ENCODE measurements at places on chromosomes 1 and 21.
A peak's percentile ranks its signal among the peaks of the same experiment; 100 is the strongest.

DNA sequence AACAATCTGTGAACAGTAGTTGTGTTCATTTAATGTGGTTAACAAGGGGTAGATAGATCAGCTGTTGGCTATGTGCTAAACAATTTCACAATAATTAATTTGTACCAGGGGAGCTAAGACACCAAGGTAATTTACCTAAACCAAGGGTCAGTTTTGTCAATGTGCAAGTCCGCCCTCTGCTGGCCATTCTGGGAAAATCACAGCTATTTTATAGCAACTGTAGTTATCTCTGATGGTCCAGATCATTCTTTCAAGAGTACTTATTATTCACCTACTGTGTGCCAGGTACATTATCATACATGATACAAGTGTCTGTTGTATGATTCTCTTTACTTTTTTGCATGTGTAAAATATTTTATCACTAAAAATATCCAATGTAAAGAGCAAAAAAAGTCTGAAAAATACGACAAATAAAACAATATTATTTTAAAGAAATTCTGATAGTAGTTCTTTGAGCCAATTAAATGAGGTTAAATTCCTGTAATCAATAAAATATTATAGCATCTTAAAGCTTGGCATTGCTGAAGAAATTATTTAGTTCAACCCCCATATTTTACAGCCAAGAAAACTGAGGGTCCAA, 312.3 kb upstream of the FAM78B start:
- DNase-seq = peak; percentile 22

DNA sequence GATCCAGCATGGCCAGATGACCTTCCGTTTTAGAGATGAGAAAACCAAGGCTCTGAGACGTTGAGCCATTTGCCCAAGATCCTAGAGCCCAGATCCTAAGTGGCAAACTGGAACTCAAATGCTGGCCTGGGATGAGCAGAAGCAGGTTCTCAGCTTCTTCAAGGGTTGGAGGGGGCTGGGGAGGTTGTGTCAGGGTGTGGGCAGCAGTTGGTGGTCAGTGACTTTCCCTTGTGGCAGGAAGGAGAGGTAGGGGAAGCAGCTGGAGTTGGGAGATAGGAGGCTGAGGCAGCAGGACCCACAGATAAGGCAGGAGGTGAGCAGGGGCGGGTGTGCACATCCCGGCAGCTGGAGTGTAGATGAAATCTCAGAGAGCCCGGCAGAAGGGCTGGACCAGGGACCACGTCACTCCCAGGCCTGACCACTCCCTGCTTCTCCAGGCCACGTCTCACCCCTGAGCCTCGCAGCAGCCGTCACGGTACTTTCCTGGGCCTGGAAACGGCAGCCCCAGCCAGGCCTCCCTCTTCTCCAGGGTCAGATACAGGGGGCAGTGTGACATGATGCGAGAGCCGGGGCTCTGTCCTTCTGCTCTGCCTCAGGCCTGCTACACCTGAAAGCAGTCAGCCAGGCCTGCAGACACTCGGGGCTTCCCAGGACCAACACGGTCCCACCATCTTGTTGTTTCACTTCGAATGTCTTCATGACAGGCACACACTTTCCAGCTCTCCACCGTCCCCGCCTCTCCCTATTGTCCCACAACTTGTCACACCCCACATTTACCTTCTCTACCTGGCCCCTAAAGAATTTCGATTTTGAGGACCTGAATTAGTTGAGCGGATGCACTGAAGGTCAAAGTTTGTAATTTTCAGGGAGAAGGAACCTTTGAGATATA, 11.5 kb upstream of the LAPTM5 start:
- no peak for DNase-seq

- DNase-seq = no peak
Observed at GRCh38 chr1:236338096-236338495, 56.0 kb upstream of the EDARADD start.

DNA sequence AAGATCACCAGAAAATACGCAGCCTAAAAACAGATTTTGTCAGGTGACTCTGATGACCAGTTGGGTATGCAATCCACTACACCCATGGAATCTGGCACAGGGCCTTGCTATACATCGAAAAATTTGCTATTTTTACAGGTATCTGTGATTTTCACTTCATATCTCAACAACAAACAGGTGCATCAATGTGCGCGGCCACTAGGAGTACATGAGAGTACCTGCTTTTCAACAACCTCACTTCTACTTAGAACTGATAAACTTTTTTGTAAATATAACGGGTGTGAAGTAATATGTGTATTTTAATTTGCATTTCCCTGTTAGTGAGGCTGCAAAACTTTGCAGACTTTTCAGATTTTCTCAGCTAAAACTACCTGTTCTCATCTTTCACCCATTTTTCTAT, 80.8 kb downstream of the SLC45A1 start:
- no peak for DNase-seq

DNA sequence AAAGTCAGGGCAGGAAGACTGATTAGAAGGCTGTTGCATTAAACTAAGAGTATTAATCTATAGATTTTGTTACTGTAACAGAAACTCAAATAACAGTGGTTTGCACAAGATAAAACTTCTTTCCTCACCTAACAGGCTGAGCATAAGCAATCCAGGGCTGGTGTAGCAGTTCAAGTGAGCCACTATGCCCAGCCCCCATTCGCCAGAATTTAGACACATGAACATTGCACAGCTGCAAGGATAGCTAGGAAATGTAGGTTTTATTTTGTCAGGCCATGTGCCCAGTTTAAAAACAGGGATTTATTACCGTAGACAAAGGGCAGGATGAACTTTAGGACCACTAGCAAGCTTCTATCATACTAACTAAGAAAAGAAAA, 19.5 kb upstream of the DOCK7 start:
- DNase-seq = no peak

DNA sequence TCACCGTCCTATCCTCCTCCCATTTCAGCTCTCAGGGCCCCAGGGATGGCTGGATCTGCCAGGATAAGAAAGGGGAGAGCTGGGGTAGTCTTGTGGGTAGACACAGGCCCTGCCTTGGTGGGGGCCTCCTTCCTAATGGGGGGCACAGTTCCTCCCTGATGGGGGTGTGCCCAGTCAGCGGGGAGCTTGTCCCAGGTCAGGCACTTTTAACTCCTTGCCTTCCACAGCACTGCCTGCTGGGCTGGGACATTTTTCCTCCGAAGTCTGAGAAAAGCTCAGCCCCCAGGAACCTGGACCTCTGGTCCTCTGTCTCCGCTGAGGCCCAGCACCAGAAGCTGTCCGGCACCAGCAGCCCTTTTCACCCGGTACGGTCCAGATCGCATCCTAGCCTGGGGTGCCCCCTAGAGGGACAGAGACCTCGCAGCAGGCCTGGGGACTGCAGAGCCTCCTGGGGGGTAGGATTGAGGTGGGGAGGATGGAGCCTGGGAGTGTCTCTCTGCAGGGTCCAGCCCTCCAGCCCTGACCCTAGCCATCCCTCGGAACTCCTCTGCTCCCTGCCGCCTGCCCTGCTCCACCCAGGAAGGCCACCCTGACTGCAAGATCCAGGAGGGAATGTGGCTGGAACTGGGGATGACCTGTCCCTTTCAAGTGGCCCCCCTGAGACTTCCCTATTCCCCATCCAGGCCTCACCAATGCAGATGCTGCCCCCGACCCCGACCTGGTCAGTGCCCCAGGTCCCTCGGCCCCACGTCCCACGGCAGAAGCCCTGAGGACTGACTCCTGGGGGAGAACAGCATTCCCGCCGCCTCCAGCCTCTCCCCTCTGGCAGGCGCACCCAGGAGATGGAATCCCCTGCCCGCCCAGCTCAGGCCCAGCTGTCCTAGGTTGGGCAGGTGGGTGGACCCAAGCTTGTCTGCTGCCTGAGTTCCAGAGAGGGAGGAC, 12.0 kb downstream of the MIIP start:
- DNase-seq = peak; percentile 9

GRCh38 chr1:45522324-45523104, 830 bp upstream of the PRDX1 start:
- DNase-seq = no peak

GRCh38 chr1:235714205-235714897, 64.8 kb upstream of the GNG4 start:
- DNase-seq = no peak

GRCh38 chr1:185312361-185313138, 4.5 kb downstream of the IVNS1ABP start:
- no peak for DNase-seq

GRCh38 chr21:45590726-45591618, 48.7 kb upstream of the SLC19A1 start:
- peak; percentile 46 for DNase-seq

DNA sequence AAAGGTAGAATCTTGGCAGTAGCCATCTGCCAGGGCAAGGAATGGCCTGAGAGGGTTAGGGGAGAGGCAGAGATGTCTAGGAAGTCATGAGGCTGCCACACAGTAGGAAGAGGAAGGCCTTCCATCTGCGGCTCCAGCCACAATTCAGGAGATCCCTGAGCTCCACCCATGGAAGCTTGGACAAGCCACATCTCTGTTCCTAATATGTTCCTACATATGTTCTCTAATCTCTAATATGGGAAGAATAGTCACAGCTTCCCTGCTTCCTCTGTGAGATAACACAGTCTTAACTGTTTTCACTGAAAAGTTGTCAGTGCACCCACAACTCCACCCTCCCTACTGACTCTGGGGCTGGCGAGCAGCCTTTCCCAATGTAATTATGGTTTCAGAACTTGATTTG, 109.5 kb downstream of the CDC7 start:
- no peak for DNase-seq

DNA sequence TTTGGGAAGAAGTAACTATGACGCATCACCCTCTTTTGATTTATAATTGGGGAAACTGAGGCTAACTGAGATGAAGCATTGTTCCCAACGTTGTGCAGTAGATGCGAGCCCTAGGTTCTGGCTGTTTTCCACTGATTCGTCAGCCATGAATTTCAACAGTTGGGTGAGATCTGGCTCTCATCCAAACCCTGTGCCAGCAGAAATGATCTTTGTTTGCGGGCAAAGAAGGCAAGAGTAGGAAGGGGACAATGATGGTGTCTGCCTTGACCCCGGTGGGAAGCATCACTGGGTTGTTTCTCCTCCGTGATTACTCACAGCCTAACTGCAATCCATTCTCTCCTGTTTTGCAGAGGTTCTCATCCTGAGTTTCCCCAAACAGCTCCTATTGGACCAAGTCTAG, 142.3 kb downstream of the MIS18A start:
- DNase-seq = no peak

- no peak for DNase-seq
Observed at GRCh38 chr1:161139766-161140165, 7.3 kb upstream of the DEDD start.

GRCh38 chr1:66206563-66207144, 327.3 kb upstream of the SGIP1 start:
- DNase-seq = no peak
